ENCODE measurements at places on chromosomes 6 and 20.

- no peak for DNase-seq
These were observed 99.0 kb downstream of the JARID2 start for GRCh38 chr6:15344831-15345230.

- DNase-seq = no peak
These were observed 31.0 kb upstream of the OSTM1 start for GRCh38 chr6:108105571-108105970.

DNA sequence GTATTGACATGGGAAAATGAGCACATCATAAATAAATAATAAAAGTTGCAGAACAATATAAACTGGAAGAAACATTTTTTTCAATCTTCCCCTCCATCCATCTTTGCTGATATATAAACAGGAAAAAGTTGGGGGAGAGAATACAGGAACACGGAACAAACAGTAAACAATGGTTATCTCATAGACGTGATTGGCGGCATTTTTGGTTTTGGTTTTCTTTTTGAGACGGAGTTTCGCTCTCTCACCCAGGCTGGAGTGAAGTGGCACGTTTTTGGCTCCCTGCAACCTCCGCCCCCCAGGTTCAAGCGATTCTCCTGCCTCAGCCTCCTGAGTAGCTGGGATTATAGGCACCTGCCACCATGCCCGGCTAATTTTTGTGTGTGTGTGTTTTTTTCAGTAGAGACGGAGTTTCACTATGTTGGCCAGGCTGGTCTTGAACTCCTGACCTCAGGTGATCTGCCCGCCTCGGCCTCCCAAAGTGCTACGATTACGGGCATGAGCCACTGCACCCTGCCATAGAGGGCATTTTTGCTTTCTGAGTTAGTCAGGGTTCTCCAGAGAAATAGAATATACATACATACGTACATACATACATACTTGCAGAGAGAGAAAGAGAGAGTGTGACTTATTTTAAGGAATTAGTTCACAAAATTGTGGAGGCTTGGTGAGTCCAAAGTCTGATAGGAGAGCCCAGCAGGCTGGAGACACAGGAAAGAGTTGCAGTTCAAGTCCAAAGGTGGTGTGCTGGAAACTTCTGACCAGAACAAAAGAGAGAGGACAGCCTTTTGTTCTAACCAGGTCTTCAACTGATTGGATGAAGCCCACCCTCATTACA is 22.6 kb downstream of the GNL1 start:
- no peak for DNase-seq

GRCh38 chr20:32599783-32600340 is 14.7 kb upstream of the NOL4L start:
- no peak for DNase-seq

DNA sequence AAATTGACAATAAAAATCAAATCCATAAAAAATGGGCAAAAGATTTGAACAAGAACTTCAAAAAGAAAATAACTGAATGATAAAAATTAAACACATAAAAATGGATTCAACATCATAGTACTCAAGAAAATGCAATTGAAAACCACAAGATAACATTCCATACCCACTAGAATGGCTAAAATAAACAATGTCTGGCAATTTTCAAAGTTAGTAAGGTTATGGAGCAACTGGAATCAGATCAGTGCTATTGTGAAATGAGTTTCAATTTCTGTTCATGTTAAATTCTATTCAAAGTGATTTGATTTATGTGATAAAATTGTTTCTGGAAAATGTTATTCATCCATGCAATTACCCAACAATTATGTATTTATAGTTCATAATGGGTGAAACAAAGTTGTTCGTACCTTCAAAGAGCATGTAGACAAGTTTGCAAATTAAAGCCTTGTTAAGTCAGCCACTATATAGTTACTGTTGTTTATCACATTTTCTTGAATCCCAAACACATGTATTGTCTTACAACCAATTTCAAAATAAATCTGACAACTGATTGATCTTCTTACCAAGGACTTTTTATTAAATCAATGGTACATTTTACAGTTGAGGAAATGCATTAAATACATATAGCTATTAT is 151.5 kb upstream of the CENPW start:
- no peak for DNase-seq

GRCh38 chr20:36214684-36215256 is 21.5 kb upstream of the AAR2 start:
- DNase-seq = peak; percentile 35

DNA sequence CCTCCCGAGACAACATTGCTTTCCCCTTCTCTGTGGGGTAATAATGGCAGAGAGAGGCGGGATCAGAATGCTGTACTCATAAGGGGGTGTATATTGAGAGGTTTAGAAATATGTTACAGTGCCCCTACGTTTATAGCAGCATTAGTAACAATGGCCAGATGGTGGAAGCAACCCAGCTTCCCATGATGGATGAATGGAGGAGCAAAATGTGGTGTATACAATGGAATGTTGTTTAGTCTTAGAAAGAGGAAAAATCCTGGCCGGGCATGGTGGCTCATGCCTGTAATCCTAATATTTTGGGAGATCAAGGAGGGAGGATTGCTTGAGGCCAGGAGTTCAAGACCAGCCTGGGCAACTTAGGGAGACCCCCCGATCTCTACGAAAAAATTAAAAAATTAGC is 12.9 kb downstream of the BANF2 start:
- no peak for DNase-seq

GRCh38 chr6:143449714-143450452 is 612 bp downstream of the ADAT2 start:
- DNase-seq = no peak

DNA sequence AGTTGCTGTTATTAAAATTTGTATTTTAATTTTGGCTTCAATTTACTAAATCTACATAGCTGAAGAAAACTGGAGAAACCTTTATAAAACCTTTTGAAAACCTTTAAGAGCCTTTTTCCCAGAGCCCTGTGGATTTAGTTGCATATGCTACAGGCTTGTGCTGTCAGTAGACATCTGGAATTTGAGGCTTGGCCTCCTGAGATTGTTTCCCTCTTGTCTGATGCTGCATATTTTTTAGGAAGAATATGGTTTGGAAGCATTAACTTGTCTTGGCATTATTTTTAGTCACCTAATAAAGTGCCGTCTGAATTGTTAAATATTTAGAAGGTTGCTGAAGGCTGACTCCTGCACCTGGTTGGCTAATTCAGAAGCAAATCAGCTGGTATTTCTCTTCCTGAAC is 369.4 kb downstream of the UTRN start:
- no peak for DNase-seq

GRCh38 chr20:62003567-62004405 is 61.9 kb downstream of the TAF4 start:
- DNase-seq = no peak

DNA sequence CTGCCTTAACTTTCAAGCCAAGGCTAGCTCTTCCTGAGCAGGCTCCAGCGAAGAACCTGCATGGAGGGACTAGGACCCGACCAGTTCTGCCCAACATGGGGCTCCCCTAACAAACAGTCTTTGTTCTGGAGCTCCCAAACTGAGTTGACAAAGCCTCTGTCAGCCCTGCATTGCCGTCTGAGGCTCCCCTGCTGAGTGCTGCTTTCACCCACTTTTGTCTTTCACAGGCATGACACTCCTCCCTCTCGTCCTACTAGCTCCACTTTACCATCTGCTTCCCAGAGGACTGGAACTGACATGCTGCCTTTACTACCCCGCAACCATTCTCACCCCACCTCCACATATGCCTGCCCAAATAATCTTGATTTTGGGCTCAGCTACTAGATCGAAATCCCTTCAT is 45.1 kb upstream of the B4GALT5 start:
- DNase-seq = no peak

GRCh38 chr6:79586548-79586947 is 44.6 kb upstream of the SH3BGRL2 start:
- DNase-seq = no peak

GRCh38 chr6:24394780-24395437 is 7.8 kb upstream of the MRS2 start:
- DNase-seq = no peak

GRCh38 chr20:60283281-60283680 is 325.1 kb downstream of the CDH26 start:
- no peak for DNase-seq

DNA sequence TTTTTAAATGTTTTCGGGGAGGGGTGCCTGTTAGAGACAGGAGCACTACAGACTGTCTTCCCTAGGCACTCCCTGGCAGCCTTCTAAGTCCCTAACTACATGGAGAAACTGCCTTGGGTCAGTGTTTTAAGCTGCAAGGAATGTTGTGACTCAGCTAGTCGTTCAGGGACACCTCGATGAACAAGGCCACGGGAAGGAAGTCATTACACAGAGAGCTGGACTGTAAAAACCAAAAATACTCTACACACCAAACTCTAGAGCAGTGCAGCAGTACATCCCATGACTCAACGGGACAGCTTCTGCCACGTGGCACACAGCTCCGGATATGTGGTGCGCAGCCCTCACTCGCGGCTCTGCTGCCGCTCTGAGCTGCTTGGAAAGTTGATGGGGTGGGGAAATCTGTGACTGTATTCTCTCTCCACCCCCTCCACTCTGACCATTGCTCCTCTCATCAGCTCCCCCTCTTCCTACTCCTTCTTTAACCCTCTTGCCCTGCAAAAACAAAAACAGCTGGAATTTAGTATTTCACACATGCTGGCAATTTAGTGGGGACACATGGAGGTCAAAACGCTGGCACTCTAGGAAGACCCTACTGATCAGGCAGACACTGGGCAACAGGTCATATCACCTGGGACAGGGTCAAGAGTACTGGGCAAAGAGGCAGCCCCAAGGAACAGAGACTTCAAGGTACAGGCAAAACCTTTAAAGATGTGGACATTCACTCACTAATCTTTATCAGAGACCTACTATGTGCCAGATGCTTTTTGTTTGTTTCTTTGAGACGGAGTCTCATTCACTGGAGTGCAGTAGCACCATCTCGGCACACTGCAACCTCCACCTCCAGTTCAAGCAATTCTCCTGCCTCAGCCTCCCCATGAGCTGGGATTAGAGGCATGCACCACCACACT is 10.9 kb upstream of the LPIN3 start:
- DNase-seq = no peak

Measured in NCI-H1930 (cell line).